ENCODE measurements at places on chromosomes 7 and 10.

GRCh38 chr10:114748241-114748640, 73.3 kb upstream of the FHIP2A start:
- DNase-seq, result no peak

DNA sequence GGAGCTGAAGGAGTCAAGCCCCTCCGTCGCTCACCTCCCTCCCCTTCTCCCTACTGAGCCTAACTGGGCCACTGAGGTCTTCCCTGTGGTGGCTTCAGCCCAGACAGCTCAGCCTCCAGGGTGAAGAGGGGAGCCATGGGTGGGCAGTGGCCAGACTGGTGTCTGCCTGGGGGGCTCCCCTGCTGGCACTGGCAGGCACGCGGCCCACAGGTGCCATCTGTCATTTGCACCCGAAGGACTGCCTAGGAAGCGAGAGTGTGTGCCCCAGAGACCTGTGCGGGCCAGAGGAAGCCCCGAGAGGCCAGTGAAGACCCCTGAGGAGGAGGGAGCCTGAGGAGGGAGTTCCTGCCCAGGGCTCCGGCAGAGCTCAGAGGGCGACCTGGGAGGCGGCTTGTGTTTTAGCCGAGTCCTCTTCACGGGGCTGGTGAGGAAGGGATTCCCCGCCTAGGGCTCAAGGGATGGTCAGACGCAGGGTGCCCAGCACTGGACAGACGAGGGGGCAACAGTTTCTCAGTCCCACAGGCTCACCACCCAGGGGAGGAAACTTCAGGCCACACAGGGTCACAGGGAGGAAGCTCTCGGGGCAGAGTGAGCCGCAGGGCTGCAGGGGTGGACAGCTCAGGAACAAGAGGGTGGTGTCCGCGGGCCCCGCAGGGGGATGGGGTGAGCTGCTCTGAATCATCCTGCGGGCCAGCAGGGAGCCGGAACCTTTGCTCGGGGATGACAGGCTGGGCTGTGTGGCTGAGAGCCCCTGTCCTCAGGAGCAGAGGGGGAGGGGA, 76.2 kb upstream of the PPP2R2D start:
- DNase-seq, result no peak

GRCh38 chr7:92631067-92631849, 41.1 kb upstream of the FAM133B start:
- no peak for DNase-seq

DNA sequence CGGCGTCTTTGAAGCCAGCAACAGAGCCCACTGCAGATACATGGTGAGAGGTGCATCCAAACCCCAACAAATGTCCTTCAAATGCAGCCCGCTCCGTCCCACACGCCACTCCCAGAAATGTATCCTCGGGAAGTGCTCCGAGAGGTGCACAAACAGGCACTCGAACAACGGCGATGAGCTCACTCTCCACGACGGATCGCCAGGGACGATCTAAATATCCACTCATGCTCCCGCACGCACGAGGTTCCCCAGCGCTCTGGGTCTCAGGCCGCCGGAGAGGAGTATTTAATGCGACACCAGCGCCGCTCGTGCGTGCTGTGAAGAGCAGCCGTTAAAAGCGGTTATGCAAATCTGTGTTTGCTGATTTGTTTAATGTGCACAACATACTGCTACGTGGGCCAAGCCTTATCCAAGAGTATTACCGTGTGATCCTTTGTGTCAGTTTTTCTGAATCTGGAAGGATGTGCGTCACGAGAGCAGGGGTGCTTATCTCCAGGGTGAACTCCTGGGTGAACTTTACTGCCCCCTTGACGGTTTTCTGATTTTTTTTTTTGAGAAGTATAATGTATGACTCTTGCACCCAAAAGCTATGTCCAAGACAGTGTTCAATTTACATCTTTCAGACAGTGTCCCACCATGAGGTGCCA, 48.5 kb upstream of the PPP2R2D start:
- DNase-seq, result no peak

DNA sequence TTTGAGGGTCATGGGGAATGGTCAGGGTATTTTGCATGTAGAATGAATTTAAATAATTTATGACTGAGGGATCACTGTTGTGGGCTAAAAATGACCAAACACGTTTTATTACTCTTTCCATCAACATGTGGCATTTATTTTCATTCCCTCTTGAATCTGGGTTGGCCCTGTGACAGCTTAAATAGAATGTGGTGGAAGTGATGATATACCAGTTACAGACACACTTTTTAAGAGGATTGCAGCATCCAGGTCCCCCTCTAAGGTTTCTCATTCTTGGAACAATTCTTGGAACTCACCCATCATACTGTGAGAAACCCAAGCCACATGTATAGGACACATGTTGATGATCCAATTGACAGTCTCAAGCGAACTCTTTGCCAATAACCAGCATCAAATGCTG, 272.4 kb downstream of the ETV1 start:
- DNase-seq, result no peak

DNA sequence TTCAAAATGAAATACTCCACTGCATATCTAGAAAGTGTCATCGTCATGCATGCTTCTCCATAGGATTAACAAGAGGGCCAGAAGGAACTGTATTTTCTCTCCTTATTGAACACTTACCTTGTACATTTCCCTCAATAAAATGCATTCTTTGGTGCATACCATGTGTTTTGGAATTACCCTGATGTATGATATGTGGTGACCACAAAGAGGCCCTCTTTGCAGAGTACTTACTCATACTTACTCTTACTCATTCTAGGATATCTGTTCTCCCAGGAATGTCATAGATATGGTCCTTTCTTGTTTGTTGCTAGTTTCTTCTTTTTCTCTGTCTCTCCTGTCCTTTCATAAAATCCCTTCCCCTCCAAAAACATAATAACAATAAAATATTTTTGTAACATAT, 1087.1 kb upstream of the POT1 start:
- DNase-seq, result no peak

All from NCI-H1105 treated with DMSO at 0.1 percent for 48 hours (cell line).